ENCODE measurements at places on chromosomes 3 and 15.
A peak's percentile ranks its signal among the peaks of the same experiment; 100 is the strongest.

- no peak for DNase-seq
Observed at GRCh38 chr3:167872941-167873340, 137.4 kb downstream of the SERPINI1 start.

DNA sequence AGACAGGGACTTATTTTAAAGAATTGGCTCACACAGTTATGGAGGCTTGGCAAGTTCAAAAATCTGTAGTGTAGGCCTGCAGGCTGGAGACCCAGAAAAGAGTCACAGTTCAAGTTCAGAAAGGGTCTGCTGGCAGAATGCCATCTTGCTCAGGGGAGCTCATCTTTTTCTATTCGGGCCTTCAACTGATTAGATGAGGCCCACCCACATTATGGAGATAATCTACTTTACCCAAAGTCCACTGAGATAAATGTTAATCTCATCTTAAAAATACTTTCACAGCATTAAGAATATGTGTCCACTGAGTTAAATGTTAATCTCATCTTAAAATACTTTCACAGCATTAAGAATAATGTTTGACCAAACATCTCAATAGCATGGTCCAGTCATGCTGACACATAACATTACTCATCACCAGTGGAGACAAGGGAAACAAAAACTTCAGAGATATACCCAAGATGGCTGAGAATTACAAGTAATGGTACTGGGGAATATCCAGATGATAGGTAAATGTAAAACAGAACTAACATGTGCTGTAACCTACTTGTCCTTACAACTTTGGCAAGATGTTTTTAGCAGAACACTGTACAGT is 74.3 kb upstream of the STAC start:
- DNase-seq: no peak

DNA sequence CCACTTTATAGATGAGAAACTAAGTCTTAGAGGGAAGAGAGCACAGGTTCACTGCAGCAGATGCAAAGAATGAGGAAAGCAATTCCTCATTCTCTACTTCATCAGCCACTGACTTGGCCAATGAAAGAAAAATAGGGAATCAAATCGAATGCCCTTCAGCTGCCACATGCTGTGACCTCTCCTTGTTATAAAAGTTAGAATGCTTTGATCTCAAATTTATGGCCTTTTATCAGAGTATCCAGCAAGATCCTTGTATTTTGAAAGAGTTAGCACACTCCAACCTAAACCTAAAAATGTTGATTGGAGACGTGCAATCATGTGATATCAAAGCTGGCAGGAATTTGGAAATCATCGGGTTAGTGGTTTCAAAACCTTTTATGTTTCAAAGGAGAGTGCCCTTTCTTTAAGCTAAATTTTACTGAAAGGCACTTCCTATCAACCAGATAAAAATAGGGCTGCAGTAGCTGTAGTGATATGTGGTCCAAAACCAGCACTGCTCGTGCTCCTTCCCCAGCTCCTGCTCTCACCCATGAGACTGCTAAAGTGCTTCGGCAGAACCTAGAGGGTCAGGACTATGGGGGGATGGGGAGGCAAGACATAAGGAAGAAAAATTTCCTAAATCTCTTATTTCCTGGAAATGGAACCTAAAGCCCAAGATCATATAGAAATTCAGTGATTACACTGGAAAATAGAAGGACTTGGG is 617.0 kb downstream of the PYDC2 start:
- no peak for DNase-seq

DNA sequence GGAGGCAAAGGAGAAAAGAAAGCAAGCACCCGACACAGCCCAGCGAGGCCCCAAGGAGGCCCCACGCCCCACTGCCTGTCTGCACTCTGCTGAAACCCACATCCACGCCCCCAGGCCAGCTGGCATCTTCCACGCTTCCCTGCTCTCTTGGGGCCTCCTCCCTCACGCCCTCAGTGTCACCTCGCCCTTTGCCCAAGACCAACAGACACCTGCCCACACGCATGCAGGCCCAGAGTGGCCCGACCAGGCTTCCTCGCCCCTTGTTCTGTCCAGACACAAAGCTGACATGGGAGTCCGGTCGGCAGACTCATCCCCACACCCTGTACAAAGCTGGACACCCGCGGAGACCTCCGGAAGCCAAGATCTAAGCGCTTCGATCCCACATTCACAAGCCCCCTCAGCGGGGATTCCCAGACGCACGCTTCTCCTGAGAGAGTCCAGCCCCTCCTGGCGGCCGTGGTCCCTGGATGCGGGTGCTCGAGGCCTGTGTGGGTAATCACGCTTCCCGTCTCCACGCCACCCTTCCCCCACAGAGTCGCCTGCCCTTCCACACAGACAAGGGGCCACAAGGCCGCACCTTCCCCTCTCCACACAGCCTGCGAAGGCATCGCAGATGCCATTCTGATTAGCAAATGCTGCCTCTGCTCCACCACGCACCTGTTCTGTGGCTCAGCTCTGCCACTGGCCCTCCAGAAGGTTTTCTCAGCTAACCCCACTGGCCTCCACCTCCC is 176.6 kb downstream of the XXYLT1 start:
- DNase-seq: no peak

DNA sequence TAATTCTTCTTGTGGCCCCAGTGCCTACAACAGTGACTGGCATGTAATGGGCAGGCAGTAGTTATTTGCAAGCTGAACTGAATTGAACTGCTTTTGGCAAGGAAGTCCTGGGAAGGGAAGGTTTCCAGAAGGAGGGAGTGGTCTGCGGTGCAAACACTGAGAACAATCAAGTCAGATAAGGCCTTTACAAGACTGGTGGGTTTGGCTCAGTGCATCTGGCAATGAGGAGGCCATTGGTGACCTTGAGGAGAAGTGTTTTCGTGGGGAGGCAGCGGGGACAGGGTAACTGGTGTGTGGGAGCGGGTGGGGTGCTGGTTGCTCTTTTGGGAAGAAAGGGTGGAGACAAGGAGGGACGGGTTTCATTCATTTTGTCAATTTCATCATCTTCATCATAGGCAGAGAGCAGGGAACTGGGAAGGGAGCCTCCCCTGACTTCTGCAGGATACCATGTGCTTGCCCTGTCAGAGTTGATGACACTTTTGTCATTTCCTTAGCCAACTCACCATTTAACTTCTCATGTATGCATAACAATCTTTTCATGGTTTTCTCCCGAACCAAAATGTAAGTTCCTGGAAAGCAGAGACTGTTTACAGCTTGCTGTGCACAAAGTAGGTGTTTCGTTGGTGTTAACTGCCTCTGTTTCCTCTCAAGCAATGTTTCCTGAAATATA is 8.4 kb upstream of the EHD4 start:
- DNase-seq: no peak

GRCh38 chr3:9938966-9939365 is 5.3 kb downstream of the CRELD1 start:
- DNase-seq: no peak

DNA sequence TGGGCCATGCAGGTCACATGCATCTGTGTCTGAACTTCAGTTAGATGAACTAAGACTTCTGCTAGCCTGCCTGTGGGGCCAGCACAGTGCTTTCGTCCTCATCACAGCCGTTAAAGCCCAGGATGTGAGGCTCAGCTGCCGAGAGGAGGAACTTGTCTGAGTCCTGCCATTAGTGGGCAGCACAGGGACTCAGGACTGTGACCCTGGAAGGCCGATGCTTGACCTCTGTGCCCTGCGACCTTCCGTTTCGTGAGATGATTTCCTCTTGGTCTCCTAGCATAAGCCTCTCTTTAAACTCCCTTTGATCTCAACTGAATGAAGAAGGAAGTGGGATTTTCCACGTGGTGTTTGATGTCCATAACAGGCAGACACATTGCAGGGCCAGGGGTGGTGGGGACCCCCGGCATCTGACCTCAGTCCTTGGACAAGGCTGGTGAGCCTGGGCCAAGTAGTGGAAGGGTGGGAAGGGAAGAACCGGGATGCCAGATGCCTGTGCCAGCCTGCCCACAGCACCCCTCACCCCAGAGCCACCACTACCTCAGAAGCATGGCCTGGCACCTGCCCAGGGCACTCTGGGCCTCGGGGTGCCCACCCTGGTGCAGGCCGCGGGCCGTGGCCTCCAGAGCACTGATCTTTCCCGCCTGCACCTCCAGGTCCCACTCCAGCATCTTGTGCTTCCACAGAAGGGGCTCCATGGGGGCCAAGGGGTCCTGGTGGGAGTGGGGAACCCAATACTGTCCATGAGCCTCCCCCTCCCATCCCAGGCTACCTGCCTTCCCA is 21.6 kb downstream of the PLA2G4B start:
- no peak for DNase-seq

DNA sequence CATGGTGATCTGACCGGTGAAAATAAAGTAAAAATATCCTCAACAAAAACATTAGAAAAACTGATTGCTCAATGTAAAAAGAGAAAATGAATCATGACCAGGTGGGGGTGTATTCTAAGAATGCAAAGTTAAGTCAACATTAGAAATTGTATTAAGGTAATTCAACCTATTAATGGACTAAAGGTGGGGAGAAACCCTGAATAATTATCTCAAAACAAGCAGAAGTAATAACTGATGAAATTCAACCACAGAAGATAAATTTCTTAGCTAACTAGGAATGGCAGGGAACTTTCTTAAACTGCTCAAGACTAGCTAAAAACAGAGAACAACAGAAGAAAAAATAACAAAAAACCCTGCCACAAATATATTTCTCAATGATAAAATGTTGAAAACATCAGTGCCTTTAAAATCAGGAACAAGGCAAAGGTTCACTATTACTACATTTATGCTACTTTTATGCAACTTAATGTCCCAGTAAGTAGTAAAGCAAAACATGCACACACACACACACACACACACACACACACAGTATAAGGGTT is 204.4 kb upstream of the THBS1 start:
- peak; percentile 77 for DNase-seq

- peak; percentile 10 for DNase-seq
Observed at GRCh38 chr3:65356331-65357248, 668.8 kb upstream of the ADAMTS9 start.

- DNase-seq: no peak
Observed at GRCh38 chr3:63228087-63228486, 50.0 kb upstream of the SYNPR start.

DNA sequence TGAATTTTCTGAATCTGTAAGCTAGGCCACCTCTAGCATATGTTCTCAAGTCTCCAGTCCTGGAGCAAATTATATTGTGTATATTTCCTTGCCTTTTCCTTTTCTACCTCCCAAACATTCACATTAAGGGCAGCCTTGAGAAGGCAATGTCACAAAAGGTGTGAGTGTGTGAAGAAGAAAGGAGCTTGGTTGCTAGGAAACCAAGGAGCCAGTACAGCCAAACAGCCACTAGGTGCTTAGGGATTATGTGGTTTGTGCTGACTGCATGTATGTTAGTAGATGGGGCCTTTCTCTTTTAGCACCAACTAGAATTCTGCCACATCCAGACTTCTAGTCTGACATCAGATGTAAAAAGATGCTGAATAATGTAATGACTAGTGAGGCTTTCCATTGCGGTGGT is 118.8 kb upstream of the DAZL start:
- DNase-seq: peak; percentile 19

- no peak for DNase-seq
Observed at GRCh38 chr3:22947851-22948250, 255.3 kb upstream of the UBE2E2 start.

- no peak for DNase-seq
Observed at GRCh38 chr3:65276551-65276950, 588.8 kb upstream of the ADAMTS9 start.

GRCh38 chr15:43229977-43230376 is 9.2 kb upstream of the EPB42 start:
- DNase-seq: no peak

DNA sequence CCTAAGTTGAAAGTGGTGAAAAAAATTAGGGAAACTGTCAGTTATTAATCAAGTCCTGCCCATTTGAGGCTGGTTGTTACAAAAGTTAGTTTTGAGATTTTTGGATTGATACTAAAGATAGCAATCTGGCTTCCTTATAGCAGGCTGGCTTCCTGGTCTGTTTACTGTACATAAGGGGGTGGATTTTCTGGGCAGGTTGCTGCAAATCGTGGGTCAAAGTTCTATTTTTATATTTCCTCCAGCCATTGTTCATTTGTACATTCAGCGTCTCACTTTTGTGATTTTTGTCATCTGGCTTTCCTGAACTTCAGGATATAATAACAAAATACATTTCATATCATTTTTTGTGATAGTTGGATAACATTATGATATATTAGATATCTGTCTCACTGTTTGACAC is 49.5 kb downstream of the CLDN1 start:
- no peak for DNase-seq

- no peak for DNase-seq
Observed at GRCh38 chr3:131553495-131554247, 50.9 kb upstream of the MRPL3 start.

GRCh38 chr3:41163421-41163820 is 35.9 kb upstream of the CTNNB1 start:
- no peak for DNase-seq

DNA sequence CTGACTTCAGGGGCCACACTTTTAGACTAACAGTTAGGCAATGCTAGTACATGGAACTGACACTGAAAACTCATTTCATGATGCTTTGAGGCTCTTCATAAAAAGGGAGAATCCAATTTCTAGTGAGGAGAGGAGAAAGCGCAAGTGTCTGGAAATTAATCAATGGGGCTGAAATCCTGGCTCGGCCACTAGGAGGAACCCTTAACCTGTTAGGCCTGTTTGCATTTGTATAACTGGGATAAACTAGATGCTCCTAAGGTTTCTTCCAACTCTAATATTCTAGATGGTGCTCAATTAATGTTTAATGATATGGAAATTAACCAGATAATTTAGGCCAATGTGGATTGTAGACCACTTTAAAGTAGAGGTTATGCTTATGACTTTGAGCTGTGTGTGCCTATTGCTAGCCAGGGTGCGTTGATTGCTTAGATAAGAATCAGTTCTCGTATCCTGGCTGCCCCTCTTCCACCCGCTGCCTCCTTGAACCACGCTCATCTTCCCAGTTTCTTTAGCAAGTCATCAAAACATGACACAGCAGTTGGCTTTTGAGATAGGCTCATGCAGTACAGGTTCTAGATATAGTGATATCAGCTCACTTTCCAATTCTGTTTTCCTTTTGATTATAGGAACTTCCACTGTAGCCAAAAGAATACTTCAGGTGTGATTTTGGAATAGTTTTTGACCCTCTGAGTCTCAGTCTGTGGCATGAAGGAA is 16.8 kb upstream of the CRBN start:
- DNase-seq: no peak
